Activated CD8-positive, alpha-beta memory T cell treated with anti-CD3 and anti-CD28 coated beads for 48 hours (primary cell): ENCODE measurements at places on chromosomes 6 and 20.

- no peak for DNase-seq
Observed at GRCh38 chr20:13665709-13666395, 27.1 kb upstream of the TASP1 start.

DNA sequence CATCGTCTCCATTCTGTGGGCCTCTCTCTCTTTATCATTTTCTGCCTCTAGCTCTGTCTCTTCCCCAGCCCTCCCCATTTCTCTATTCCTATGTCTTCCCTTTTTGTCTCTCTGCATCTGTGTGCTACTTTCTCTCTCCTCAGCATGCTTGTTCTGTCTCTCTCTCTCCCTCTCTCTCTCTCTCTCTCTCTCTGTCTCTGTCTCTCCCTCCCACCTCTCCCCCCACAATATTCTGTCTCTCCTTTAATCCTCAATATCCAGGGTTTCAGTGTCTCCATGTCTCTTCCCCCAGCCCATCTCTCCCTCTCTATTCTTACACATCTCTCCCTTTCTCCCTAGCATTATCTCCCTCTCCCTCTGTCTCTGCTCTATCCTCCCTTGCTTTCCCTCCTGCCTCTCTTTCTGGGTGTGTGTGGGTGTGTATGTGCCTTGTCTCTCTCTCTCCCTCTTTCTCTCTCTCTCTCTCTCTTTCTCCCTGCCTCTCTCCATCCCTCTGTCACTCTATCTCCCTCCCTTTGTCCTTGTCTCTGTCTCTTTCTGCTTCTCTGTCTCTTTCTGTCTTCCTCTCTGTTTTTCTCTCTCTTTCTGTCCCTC is 76.9 kb upstream of the SIRPA start:
- DNase-seq = no peak

- no peak for DNase-seq
Observed at GRCh38 chr6:22113026-22113766, 183.6 kb downstream of the PRL start.

- DNase-seq = no peak
Observed at GRCh38 chr6:12423832-12424231, 133.7 kb downstream of the EDN1 start.

DNA sequence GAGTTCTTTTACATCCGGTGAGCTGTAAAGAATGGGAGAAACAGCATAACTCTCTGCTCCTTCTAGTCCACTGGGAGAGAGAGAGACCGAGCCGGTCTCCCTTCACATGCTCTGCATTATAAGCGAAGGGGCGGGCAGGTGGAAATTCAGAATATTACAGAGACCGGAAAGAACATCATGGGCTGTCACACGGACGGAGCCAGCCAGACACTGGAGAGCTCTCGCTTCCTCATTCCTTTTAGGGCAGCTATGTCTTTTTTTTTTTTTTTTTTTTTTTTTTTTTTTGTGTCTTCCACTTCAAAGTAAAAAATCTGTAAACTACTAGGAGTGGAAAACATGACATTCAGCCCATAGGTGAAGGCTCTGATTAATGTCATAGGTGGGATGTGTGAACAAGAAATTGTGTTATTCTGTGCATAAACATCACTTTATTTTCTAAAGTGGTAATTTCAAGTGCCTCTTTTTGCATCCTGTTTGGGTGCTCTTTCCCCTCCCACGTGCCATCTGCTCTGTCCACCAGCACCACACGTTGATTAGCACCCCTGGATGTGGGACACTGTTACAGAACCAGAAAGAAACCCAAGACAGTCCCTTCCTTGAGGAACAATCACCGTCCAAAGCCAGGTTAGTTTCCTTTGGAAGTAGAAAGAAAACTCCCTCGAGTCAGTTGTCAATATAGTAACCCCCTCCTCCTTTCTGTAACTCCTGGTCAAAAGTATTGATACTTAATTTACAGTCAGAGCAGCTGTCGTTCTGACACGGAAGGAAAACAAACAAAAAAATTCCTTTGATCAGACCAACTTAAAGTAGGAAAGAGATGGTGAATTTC is at the start of gene TAGAP:
TAGAP (minus strand) TSS at position 93 of the 829 bp plus-strand sequence. CDS start 845 bp downstream, outside the sequence.
- DNase-seq = no peak

DNA sequence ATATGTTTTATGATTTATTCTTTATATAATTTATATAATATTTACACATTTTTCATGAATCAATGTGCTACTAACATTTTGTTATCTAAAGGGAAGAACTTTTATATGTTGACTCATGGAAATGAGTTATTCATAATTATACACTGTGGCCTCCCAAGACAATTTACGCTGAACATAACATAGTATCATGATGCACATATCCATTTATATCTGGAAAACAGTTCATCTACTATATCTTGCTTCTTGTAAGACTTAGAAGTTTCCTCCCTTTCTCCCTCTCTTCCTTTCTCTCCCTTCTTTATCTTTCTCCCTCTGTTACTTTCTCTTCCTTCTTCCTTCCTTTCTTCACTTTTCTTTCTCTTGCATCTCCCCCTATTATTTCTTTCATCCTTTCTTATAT is 1.1 kb upstream of the EYS start:
- DNase-seq = no peak

- no peak for DNase-seq
Observed at GRCh38 chr6:12163744-12164507, 126.2 kb upstream of the EDN1 start.

GRCh38 chr6:3831761-3832530 is 17.2 kb upstream of the FAM50B start:
- DNase-seq = no peak

DNA sequence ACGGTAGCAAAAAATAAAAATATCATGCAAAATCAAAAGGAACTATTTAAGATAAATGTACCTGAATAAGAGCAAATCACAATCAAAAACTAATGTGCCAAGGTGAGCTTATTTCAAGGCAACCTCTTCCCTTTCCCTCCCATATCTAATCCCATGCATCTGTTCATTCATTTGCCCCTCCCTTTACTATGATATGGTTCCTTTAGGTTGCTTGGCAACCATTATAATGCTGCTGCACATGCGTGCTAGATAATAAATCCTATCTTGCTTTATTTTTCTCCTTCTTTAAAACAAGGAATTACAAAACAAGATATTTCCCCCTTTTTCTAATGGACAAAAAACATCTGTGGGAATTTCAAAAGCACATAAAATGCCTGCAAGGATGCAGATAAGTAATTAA is 318.2 kb upstream of the POU3F2 start:
- DNase-seq = no peak
